ENCODE measurements at places on chromosomes 6 and 20. TPM values are rescaled to one million over a fixed set of nuclear protein-coding genes. Genes with fewer than 3 reads are reported as not detected.
A peak's percentile ranks its signal among the peaks of the same experiment; 100 is the strongest.

DNA sequence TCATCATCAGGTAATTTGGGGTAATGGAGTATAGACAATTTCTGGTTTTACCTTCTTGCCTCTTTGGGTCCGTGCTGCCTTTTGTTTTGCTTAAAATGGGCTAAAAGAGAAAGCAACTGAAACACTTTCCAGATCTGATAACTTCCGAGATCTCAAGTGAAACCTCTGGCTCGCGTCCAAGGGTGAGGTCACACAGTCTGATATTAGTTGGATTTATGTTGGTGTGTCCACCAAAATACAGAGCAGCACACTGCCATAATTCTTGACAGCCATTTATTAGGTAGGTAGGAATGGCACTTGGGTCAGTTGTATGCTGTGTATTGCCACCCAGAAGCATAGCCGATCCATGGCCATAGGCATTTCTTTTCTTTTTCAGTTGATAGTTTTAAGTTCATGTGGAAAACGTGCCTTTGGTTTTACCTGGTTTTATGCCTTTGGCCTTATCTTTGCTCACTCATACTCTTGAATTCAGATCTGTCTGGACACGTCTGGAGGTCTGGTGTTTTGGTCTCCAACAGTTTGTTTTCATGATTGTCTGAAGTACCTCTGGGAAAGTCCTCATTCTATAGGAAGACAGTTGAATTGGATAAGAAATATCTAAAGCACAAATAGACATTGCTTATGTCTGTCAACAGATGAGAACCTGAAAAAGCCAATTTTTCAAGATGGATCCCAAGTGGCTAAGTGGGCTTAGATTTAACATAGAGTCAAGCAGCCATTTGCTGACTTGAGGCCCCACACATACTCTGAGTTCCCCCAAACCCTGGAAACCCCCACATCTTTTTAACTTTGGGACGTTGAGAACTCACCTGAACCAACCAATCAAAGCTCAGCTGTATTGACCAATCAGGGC is 320.8 kb downstream of the SOX4 start:
- peak; percentile 79 for DNase-seq
- no peaks in the 10 kb centered on the region for H3K27me3 ChIP-seq
- H3K36me3 ChIP-seq, result no peaks in the 10 kb centered on the region
- H3K27ac ChIP-seq, result no peak overlapping the region
- H3K4me1 ChIP-seq, result no peaks in the 10 kb centered on the region

DNA sequence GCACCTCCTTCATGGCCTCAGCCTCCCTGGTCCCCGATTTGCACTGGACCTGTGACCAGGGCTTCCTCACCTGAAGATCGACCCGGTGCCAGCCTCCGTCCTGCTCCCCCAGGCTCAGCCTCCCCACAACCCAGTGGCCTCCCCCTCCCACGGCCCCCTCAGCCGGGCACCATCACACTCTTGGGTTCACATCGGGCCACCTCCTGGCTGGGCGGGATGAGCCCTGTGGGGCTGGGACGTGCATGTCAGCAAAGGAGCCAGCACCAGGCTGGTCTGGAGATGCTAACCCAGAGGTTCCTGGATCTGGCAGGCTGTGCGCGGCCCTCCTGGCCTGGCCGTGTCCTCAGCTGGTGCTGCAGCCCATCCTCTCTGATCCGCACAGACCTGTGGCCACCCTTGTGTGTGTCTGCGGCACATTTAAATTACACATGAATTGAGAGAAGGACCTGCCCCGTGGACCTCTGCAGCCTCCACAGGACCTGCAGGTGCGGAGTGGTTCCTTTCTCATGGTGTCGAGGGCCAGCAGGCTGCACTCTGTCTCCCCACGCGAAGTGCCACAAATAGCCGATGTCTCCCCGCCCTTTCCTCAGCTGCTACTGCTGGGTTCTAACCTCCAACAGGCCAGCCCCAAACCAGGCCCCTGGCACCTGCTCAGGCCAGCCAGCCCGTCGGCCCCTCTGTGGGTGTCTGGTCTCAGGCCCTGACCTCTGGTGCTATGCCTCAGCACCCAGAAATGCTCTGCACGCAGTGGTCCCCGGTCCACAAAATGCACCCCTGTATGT is 237.5 kb downstream of the ERMARD start:
- H3K27ac ChIP-seq, result no peak overlapping the region
- H3K36me3 ChIP-seq, result no peaks in the 10 kb centered on the region
- peak; percentile 58 for DNase-seq
- peaks cover 10% of the 10 kb centered on the region for H3K4me1 ChIP-seq

DNA sequence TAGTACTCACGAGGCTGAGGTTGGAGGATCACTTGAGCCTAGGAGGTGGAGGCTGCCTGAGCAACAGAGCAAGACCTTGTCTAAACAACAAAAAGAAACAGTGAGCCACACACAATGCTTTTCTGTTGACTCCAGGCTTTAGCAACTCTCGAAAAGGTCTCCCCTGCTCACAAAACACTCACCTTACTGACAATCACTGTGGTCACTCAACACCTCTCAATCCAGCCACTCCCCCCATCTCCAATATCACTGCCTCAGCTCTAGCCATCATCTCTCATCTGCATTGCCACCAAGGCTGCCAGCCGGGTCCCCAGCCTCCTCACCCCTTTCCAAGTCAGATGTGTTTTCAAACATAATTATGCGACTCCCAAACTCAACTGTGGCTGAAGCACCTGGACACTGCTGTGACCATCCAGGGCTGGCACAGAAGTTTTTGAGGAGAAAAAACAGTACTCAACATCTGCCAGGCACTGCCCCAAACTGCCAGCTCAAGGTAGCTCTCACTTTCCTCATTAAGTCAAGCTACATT is 218.0 kb upstream of the ARID1B start:
- H3K4me1 ChIP-seq, result no peaks in the 10 kb centered on the region
- no peak overlapping the region for H3K4me3 ChIP-seq
- DNase-seq, result no peak

DNA sequence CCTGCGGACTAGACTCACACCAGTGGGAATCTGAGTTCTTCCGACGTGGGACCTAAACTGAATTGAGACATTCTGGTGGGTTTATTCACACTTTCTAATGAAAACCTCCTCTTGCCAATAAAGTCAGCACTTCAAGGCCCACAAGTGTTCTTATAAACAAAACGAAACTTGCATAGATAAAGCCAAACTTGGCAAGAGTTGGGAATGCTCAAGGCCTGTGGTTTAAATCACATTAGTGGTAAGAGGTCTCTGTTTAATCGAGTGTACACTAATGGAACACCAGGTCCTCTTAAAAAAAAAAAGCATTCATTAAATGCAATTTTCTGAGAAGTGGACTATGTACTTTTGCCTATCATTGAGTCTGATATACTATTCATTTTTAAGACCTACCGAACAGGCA is 143.3 kb downstream of the SMOC2 start:
- no peak overlapping the region for H3K4me3 ChIP-seq
- peaks cover 6% of the 10 kb centered on the region for H3K4me1 ChIP-seq
- H3K36me3 ChIP-seq, result no peaks in the 10 kb centered on the region
- DNase-seq, result no peak
- peak overlapping the region; percentile 47 for H3K27ac ChIP-seq
- no peaks in the 10 kb centered on the region for H3K27me3 ChIP-seq

- no peaks in the 10 kb centered on the region for H3K27me3 ChIP-seq
- H3K4me1 ChIP-seq, result no peaks in the 10 kb centered on the region
- H3K4me3 ChIP-seq, result no peak overlapping the region
- no peaks in the 10 kb centered on the region for H3K36me3 ChIP-seq
- no peak for DNase-seq
Observed at GRCh38 chr6:158387578-158387977, 75.3 kb downstream of the TULP4 start.

- DNase-seq, result no peak
- no peaks in the 10 kb centered on the region for H3K36me3 ChIP-seq
- H3K4me3 ChIP-seq, result no peak overlapping the region
- H3K27me3 ChIP-seq, result no peaks in the 10 kb centered on the region
- peaks cover 21% of the 10 kb centered on the region for H3K4me1 ChIP-seq
Observed at GRCh38 chr6:118890997-118891790, 2.8 kb upstream of the ASF1A start.

DNA sequence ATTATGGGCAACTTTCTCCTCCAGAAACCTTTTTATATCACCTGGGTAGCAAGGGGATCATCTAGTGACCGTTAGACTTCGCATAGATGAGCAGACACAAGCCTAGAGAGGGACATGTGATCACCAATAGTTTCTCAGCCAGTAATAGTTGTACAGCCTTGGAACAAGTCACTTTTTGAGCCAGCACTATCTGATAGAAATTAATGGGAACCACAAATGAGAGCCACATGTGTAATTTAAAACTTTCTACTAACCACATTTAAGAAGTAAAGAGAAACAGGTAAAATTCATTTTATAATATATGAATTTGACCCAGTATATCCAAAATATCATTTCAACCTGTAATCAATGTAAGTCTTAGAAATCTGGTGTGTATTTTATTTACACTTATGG is 592 bp upstream of the CTNNBL1 start:
- peak overlapping the region; percentile 83 for H3K4me3 ChIP-seq
- H3K36me3 ChIP-seq, result no peaks in the 10 kb centered on the region
- peaks cover 15% of the 10 kb centered on the region for H3K4me1 ChIP-seq
- no peaks in the 10 kb centered on the region for H3K27me3 ChIP-seq

DNA sequence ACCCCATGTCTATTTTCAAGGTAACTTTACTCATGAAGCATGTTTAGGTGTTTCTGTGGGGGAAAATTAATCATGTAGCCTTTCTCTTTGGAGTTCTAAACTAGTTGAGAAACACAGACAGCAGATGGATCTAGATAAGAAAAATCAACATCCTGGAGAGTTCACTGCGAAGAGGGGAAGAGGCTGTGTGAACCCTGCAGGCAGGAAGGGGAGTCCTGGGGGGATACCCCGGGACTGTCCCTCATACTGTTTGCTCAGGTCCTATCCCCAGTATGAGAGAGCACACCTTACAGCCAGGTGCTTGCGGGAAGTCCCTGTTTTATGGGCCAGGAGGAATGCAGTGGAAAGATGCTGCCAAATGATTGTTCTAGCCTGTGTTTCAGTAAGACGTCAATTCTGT is 32.7 kb downstream of the CHMP4B start:
- H3K27me3 ChIP-seq, result no peaks in the 10 kb centered on the region
- no peak overlapping the region for H3K4me3 ChIP-seq
- H3K27ac ChIP-seq, result no peak overlapping the region

- no peak overlapping the region for H3K4me3 ChIP-seq
- DNase-seq, result no peak
- peaks cover 8% of the 10 kb centered on the region for H3K4me1 ChIP-seq
- peaks cover 7% of the 10 kb centered on the region for H3K27me3 ChIP-seq
- no peak overlapping the region for H3K27ac ChIP-seq
- no peaks in the 10 kb centered on the region for H3K36me3 ChIP-seq
Observed at GRCh38 chr6:168643401-168643800, 202.4 kb downstream of the SMOC2 start.

Gene ADISSP
- 23.3 TPM for total RNA-seq

Measured in upper lobe of right lung (tissue), 1 donor.